ENCODE measurements at places on chromosomes 4 and X.

- DNase-seq, result no peak
These were observed 18.8 kb upstream of the MXD4 start for GRCh38 chr4:2280531-2281300.

DNA sequence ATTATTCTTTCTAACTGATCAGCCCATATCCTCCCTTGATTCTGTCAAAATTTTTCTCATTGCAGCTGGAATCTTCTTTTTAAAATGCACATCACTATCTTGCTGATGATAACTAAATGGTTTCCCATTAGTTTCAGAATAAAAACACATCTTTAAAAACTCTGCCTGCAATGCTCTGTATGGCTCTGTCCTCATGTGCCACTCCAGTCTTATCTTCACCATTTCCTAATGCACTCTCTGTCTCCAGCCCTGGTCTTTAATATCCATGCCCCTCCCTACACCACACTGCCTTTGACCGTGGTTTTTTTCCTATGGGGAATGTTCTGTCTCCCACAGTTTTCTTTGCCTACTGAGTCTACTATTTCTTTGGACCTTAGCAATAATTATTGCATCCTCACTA is 244.1 kb upstream of the ARSJ start:
- DNase-seq, result no peak

GRCh38 chr4:94442251-94442650 is 9.5 kb upstream of the PDLIM5 start:
- no peak for DNase-seq

DNA sequence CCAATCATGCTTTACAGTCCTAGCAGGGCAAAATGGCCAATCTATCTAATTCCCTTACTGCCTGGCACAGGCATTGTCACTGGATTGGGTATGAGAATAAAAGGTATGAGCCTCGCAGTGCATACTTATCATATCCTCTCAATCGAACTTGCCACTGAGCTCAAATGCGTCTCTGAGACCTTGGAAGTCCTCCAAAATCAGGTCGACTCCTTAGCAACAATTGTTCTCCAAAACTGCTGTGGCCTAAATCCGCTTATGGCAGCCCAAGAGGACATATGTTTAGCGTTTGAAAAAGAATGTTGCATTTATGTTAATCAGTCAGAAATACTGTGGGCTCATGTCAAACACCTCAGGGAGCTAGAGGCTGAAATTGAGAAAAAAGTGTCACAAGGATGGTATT is 69.7 kb downstream of the SPIN4 start:
- no peak for DNase-seq

GRCh38 chr4:94358101-94358500 is 15.5 kb upstream of the HPGDS start:
- DNase-seq, result no peak

GRCh38 chr4:163063891-163064290 is 102.8 kb downstream of the NAF1 start:
- DNase-seq, result no peak

- DNase-seq, result no peak
These were observed 10.2 kb downstream of the CD40LG start for GRCh38 chrX:136658151-136658550.

- DNase-seq, result no peak
These were observed 180.6 kb downstream of the OPHN1 start for GRCh38 chrX:68252664-68253063.

DNA sequence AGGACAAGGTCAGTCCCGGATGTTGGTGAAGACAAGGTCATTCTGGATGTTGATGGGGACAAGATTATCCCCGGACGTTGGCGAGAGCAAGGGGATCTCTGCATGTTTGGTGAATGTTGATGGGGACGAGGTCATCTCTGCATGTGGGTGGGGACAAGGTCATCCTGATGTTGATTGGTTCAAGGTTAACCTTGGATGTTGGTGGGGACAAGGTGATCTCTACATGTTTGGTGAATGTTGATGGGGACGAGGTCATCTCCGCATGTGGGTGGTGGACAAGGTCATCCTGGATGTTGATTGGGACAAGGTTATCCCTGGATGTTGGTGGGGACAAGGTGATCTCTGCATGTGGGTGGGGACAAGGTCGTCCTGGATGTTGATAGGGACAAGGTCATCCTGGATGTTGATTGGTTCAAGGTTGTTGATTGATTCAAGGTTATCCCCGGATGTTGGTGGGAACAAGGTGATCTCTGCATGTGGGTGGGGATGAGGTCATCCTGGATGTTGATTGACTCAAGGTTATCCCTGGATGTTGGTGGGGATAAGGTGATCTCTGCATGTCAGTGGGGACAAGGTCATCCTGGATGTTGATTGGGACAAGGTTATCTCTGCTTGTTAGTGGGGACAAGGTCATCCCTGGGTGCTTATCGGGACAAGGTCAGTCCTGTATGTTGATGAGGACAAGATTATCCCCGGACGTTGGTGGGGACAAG is 28.8 kb upstream of the PLCXD1 start:
- no peak for DNase-seq

- DNase-seq, result no peak
These were observed 697 bp downstream of the ZNF280C start for GRCh38 chrX:130267956-130268448.

- DNase-seq, result no peak
These were observed 195.3 kb upstream of the LNX1 start for GRCh38 chr4:53786632-53787031.

GRCh38 chr4:76799140-76799539 is 98.8 kb downstream of the SOWAHB start:
- DNase-seq, result no peak

- no peak for DNase-seq
These were observed 345.3 kb upstream of the BMP3 start for GRCh38 chr4:80685214-80685613.

- no peak for DNase-seq
These were observed 63.7 kb upstream of the ESX1 start for GRCh38 chrX:104318330-104319009.

DNA sequence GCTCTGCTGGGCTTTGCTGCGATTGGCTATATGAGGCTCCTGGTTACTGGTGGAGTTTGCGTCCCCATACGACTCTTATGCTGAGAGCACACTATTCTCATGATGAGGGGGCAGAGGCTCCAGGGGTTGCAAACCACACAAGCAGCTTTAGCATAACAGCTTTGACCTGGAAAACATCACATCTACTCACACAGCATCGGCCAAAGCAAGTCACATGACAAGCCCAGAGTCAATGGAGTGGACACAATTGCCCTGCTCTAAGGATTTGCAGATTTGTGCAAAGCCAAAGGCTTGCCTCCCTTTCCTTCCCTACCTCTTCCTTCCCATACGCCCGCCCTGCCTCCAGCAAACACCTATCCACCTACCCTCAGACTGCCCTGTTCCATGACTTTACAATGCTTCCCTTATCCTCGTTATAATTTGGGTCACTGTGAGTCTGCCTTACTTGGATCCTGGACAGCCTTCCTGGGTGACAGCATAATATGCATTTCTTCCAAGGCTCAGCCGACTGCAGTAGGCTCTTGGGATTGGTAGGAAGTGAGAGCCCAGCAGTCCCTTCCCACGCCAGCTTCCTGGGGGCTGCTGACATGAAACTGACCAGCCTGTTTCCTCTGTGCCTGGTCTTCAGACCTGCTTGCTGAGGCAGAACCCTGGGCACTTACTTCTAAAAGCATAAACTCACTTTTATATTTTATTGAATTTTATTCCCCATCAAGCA is 208.2 kb upstream of the PSAPL1 start:
- no peak for DNase-seq

DNA sequence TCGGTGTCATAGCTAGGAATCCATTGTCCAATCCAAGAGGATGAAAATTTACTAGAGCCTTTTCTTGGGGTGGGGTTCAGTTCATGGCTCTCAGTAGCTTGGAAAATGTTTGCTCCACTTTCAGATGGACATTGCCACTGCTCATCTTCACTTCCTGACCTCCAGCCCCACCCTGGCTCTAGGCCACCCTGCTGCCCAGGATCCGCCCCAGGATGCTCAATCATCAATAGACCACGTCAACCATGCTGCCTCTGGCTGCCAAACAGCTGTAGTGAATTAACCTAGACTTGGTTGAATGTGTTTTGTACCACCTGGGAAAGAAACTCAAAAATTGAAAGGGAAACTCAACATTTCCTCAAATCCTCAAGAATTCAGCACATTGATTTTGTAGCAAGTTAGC is 37.2 kb upstream of the HSD17B10 start:
- no peak for DNase-seq

DNA sequence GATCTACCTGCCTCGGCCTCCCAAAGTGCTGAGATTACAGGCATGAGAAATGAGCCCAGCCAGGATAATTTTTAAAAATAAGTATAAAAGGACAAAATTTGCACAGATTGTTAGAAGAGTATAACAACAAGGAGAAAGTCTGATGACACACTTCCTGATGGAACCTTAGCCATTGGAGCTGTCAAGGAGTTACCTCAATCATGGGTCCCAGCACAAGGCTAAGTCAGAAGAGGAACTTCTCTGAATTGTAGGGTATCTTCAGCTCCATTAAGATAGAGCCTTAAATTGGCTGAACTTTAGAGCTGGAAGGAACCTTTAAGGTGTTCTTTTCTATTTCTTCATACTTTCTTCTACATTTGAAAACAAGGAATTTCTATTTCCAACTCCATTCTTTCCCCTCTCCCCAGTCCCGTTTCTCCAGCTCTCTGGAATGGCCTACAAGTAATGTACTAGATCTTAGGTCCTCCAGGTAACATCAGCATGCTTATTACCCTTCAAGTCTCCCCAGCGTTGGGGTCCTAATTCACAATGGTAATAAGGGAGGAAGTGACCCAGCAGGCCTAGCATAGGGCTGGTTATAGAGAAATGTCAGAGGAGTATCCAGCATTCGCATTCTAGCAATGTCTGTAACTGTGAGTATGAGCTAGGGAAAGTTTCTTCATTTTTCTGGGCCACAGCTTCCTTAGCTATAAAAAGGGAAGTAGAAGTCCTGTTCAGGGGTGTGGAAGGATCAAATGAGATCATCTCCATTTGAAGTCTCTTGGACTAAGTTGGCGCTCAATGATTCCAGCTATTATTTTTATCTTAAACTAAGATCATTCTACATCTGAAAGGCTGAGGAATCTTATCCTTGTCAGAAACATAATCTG is 18.5 kb upstream of the RBPJ start:
- no peak for DNase-seq

DNA sequence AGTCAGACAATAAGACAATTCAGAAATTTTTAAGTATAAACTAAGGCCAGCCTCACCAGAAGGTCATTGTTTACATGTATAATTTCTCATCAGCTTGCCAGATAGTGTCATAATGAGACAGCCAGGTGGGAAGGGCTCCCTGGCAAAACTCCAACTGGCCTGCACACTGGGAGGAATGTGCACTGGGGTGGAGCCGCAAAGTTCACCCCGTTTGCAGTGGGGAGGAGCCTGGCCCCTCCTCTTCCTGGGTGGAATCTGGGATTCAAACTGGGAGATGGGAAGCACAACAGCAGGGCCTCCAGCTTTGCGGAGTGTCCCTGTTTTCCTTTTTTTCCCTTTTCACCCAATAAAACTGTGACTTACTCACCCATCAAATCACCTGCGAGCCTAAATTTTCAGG is 329.9 kb downstream of the SMARCA1 start:
- DNase-seq, result no peak

GRCh38 chr4:110197529-110198042 is 829 bp downstream of the ELOVL6 start:
- peak; percentile 69 for DNase-seq

DNA sequence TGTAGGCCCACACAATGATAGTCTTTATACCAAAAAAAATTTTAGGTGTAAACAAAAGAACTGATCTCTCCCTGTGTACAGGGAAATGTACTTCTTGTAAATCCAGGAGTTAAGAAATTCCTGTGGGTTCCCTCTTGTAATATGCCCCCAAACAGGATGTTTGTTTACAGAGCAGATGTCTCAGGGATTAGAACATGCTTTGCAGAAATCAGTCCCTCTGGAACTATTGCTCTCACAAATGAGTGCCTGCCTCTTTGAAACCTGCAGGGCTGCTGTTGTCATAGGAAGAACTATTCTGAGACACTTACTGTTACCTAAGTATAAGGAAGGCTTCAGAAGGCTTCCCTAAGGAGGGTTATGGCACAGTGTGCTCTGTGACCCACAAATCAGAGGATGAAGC is 35.6 kb downstream of the PAK3 start:
- DNase-seq, result no peak

GRCh38 chr4:189497516-189497915 is 443.2 kb upstream of the FRG1 start:
- DNase-seq, result no peak

DNA sequence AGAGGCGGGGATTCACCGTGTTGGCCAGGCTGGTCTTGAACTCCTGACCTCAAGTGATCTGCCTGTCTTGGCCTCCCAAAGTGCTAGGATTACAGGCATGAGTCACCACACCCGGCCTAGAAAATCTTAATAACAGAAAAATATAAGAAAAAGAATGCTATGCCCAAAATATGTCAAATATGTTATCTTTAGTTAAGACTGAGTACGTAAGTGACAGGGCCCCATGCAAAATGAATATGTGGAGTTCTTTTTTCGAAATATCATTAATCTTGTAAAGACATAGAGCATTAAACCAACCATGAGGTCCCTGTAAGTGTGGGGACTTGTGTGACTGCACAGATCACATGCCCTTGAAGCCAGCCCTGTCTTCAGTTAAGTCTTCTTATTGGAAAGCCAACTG is 8.9 kb upstream of the ZNF518B start:
- DNase-seq, result no peak

DNA sequence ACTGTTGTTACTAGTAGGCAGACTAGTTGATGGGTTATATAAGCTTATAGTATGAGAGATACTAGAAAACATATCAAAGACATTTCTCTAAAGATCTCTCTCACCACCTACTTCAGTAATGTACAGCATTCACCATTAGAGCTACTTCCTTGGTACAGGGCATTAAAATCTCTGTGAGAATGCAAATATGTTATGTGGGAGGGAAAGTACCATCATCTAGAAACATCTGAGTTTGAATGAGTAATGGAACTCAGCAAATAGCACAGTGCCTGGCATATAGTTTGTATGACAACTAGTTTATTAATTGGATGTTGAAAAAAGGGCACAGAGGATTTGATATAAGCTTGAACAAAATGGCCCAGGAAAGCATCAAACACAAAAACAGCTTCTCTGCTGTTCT is 211.1 kb downstream of the GLUD2 start:
- no peak for DNase-seq

DNA sequence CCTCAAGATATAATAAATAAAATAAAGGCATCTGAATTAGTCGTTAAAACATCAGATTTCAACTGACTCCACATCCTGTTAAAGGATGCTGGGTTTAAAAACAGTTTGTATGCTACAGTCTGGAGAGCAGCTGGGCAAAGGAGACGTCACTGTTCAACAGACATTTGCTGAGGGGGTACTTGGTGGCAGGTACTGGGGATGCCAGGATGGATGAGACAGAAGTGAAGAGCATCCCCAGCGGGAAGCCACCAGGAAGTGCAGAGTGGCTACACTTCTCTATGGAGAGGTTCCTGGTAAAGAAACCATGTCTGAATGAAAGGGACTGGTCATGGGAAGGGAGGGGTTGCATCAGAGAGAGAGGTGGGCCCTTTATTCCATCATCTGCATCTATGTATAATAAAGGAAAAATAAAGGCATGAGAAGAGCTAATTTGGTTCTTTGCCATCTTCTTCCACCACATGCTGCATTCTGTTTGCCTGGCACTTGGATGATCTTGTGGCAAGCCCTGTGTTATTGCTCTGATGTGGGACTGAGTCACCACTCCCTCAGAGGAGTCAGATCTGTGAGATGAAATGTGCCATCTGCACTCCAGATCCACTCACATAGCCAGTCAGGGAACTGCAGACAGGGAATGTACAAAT is 145.0 kb downstream of the SOWAHB start:
- no peak for DNase-seq

Data from erythroblast (primary cell).